GM04503 (cell line): ENCODE measurements at places on chromosomes 7 and 10.

DNA sequence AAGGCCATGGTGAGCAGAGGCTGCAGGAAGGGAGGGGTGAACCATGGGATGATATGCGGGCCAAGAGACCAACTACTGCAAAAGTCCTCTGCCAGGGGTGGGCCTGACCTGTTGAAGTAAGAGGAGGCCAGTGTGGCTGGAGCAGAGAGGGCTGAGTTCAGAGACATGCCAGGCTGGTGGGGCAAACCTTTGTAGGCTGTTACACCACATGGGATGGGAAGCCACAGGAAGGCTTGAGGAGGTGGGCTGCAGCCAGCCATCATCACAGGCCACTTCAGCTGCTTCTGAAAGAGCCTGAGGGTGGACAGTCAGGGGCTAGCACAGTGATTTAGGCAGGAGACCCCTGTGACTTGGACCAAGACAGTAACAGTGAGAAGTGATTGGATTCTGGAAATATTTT lies 20.3 kb downstream of the CXCL12 start:
- no peak for DNase-seq

DNA sequence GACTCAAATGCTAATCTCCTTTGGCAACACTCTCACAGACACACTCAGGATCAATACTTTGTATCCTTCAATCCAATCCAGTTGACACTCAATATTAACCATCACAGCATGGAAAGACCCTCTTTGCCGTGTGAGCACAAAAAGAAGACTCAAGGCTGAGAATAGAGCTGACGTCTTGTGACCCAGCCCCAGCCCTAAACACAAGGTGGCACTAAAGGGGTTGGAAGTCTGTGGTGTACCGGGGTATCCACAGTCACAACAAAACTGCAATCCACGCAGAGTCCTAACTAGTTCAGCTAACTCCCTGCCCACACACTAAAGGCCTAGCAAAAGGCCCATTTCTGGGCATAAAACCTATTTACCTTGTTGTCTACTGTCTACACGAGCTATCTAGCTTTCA lies 200.1 kb downstream of the ACTR3B start:
- no peak for DNase-seq

DNA sequence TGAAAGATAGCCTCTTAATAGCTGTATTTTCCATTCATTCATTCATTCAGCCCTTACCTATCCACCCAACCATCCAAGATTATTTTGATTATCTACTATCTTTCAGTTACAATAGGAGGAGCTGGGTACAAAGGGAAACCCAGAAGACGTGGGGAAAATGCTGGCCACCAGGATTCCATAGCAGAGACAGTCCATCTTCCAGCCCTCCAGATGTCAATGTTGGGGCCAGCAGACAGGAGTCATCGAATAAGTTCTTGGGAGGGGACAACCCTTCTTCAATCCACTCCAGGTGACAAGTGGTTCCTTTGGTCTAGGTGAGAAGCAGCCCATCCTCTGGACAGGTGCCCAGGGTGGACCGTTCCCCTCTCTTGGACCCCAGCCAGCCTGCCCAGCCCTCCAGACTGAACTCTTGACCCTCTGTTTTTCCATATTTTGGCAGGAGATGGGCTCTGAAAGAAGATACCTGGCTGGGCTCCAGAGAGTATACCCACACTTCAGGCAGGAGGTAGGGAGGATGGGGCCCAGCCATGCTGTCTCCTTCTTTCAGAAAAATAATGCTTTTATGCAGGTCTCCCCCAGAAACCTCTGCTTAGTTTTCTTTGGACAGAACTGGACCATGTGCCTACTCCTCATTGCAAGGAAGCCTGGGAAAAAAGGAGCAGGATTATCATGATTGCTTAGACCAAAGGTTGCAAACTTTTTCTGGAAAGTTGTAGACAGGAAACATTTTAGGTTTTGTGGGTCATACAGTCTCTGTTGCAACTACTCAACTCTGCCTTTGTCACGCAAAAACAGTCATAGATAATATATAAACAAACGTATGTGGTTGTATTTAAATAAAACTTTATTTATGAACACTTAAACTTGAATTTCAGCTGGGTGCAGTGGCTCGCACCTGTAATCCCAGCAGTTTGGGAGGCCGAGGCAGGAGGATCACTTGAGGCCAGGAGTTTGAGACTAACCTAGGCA lies 95.5 kb upstream of the SMNDC1 start:
- no peak for DNase-seq

DNA sequence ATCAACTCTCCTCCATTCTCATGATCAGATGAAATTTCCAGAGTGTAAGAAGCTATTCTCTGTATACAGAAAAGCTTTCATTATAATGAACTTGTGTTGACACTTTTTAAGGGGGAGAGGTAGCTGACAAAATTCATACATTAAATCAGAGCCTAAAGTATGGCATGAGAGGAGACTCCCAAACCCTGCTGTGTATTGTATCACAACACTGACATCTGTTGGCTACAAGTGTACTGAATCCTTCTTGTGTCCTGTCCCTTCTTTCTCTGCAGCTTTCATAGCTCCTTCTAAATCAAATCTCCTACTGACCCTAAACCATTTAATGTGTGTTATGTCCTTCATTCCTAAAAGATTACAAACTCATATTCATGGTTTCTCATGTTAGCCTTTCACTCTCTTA lies 70.9 kb downstream of the GCC1 start:
- DNase-seq = no peak

GRCh38 chr7:23394488-23395171 lies 75.7 kb downstream of the IGF2BP3 start:
- no peak for DNase-seq

DNA sequence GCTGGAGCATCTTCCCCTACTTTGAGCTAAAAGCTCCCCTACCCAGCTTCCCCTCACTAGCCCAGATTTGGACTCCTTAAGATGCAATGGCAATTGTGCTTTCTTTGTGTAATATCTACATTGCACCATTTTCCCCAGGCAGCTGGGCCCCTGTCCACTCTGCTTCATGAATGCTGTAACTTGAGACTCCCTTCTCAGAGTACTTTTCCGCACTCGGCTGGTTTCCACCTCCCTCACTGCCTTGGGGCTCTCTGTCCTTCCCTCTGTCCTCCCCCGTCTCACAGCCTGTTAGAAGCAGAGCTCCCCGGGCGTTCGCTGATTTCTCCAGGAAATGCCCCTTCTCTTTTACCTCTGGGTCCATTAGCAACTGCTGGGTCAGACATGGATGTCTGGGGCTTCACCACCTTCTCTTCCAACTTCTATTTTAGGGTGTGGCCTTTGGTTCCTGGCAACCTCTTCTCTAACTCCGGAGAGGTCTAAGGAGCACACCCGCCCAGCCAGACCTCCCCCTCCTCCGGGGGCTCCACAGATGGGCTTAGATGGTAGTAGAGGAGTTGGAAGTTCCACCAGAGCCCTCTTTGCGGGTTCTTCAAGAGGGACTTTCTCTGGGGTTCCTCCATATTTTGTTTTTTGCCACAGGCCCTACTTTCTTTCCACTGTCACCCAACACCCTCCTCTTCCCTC lies 2.9 kb upstream of the TMEM72 start:
- no peak for DNase-seq

- no peak for DNase-seq
These were observed 114.8 kb upstream of the TCF7L2 start for GRCh38 chr10:112835217-112835715.

GRCh38 chr10:80608706-80609105 lies 71.0 kb downstream of the SH2D4B start:
- DNase-seq = no peak

- no peak for DNase-seq
These were observed 1.8 kb downstream of the CYP2E1 start for GRCh38 chr10:133528845-133529575.

GRCh38 chr10:53536322-53536721 lies 763.7 kb upstream of the MBL2 start:
- no peak for DNase-seq

DNA sequence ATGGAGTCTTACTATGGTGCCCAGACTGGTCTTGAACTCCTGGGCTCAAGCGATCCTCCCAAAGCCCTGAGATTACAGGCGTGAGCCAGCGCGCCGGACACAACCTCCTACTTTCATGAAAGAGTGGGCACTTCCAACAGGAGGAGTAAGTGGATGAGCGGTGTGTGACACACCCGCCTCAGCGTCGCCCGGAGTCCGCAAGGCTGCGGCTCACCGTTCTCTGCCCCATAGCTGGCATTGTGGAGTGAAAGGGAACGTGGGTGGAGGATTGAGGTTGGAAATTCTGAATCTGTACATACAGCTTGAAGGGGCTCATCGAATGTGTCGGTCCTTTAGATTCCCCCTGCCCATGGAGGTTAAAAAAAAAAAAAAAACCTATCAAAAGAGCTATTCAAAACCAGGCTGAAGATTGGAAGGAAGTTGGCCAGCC lies 524 bp upstream of the PRXL2A start:
- no peak for DNase-seq

GRCh38 chr10:43676331-43676730 lies 27.6 kb upstream of the ZNF32 start:
- DNase-seq = no peak

- no peak for DNase-seq
These were observed 6.2 kb upstream of the PIK3CG start for GRCh38 chr7:106858618-106859532.

GRCh38 chr10:14654821-14655382 lies 119.8 kb downstream of the FAM107B start:
- no peak for DNase-seq

- DNase-seq = no peak
These were observed 171.7 kb downstream of the LSM5 start for GRCh38 chr7:32318300-32319011.

GRCh38 chr10:74983383-74983782 lies 128.1 kb upstream of the SAMD8 start:
- DNase-seq = no peak

- no peak for DNase-seq
These were observed 252.2 kb upstream of the PLXNA4 start for GRCh38 chr7:132828502-132828901.

GRCh38 chr7:41007811-41008210 lies 695.1 kb downstream of the INHBA start:
- DNase-seq = no peak

DNA sequence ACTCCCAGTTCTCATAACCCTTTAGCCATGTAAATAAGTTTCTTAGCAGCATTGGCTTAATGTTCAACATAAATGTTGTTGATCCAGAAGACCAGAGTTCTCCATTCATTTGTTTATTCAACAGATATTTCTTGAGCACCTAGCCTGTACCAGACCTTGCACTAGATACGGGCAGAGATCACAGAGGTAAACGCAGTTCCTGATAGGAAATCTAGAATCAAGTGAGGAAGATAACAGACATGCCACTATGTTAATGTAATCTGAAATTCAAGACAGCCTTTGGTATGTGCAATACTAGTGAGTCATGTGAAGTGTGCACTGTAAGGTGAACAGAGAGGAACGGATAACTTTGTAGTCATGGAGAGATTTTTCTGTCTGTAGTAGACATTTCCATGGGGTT lies 3.0 kb downstream of the BUB3 start:
- DNase-seq = no peak

DNA sequence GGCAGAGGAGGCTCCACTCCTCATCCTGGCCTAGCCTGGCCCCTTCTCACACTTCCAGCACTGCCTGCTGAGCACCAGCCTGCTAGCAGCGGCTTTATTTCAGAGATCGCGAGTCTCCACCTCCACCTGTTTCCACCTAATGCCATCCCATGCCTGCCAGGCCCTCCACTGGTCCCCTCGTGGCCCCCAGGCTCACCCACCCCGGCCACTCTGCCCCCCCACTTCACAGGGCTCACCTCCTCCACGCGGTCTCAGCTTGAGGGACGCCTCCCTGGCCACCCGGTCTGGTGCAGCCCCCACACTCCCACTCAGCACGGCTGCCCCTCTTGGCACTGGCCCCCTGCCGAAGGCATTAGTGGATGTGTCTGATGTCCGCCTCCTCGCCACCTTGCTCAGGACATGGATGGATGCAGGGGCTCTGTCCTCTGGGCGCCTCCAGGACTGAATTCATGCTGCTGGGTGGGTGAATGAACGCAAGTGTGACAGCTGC lies 3.8 kb upstream of the NKX6-2 start:
- no peak for DNase-seq

DNA sequence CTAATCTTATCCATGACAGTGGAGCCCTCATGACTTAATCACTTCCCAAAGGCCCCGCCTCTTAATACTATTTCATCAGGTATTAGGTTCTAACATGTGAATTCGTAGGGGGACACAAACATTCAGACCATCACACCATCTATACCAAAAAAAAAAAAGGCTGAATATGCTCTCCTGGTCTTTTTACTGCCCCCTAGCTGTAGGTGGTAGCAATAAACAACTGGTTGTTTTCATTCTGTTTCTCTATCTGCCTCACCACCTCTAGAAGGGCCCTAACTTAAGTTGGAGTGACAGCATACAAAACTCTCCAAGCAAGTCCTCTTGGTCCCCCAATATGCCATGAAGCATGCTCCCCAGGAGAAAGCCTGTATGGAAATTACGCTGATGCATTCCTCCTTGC lies 94.1 kb downstream of the GRM8 start:
- DNase-seq = no peak

GRCh38 chr10:123624086-123624485 lies 42.1 kb upstream of the GPR26 start:
- no peak for DNase-seq

DNA sequence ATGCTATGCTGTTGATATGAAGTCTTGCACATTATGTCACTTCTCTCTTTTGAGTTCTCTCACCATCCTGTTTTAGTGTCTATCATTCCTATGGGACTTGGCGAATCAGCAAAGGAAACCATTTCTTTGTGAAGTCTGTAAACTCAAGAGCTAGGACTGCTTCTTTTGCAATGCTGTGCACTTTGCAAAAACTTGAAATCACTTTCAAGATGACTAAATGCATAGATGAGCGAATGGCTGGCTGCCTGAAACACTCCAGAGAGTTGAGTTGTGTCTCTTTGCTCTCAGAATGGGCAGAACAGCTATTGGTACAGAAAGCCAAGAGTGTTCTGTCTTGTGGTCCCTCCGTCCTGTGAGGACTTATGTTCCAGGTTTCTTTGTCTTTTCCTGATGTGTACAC lies 18.3 kb upstream of the ELMO1 start:
- DNase-seq = no peak
